Stimulated activated CD4-positive, alpha-beta T cell treated with anti-CD3 and anti-CD28 coated beads, Interleukin-12 subunit alpha, Interleukin-12 subunit beta, amount 100 ng/mL, for 48 hours (primary cell): ENCODE measurements at places on chromosomes 11 and 22.

- DNase-seq = no peak
Observed at GRCh38 chr11:70525466-70525865, 127.1 kb downstream of the CTTN start.

DNA sequence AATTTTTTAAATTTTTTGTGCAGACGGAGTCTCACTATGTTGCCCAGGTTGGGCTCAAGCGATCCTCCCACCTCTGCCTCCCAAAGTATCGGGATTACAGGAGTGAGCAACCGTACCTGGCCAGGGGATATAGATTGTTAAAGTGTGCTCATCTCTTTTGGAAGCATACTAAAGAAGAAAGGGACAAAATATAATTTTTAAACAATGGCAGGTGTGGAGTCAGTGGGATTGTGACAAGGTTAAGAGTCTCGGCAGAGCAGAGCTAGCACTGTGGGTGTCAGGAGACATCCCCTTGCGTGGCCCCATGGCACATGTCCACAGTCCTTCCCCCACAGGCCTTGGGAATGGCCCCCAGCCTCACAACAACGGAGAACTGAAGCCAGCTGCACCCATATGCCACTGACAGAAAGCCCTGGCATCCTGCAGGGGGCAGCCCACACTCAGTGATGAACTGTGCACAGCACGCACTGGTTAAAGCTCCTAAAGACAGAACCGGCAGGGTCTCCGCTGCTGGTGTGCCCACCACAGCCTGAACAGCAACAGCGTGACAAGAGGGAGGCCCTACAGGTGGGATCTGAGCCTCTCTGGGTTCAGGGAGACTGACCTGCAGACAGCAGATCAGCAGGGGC is 29.9 kb downstream of the SERPIND1 start:
- DNase-seq = no peak

DNA sequence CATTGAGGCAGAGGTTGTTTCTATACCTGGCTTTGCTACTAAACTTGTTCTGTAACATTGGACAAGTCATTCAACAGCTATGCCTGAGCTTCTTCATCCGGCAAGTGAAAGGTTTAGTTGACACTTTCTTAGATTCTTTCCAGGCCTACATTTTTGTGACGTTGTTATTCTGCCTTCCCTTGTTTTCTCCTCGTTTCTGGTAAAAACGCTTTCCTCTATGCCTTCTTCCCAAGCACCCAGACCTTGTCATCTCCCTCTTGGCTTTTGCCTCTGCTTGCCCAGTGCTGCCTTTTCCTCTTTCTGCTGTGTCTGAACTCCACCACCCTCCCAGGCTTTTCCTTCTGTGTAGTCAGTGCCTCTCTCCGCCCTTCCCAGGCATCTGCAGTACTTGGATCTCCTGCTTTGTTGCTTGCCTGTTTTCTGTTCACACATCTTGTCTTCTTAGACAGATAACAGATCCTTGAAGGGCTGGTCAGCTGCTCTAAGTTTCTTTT is 1.4 kb upstream of the AMOTL1 start:
- no peak for DNase-seq

GRCh38 chr11:112795142-112795815 is 165.9 kb upstream of the NCAM1 start:
- DNase-seq = peak; percentile 4

DNA sequence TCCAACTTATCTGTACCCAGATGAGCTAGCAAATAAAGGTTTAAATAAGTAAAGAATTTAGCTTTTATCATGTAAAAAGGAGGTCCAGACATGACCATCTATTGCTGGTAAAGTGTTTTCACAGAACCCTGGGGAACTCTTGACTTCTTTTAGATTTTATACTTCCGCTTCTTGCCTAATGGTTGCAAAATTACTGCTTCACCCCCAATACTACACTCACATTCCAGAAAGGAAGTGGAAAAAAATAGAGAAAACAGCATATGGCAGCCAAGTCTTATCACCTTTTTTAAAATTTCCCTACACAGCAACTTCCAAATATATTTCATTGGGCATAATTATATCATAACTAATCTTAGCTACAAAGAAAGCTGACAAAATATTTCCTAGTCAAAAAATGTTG is 12.1 kb downstream of the BBOX1 start:
- no peak for DNase-seq

DNA sequence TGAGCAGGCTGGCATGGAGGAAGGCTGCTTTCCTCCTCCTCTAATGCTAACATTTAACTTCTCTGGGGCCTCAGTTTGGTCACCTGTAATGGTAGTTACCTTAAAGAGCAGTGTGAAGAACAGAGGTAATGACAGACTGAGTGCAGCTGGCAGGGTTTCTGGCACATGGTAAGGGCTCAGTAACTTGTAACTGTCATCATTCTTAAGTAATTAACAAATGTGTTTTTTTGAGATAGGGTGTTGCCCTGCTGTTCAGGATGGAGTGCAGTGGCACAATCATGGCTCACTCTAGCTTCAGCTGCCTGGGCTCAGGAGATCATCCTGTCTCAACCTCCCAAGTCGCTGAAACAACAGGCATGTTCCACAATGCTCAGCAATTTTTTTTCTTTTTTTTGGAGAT is 242.0 kb upstream of the SYN3 start:
- no peak for DNase-seq

- no peak for DNase-seq
Observed at GRCh38 chr22:48575618-48576332, 1251.9 kb downstream of the BRD1 start.

GRCh38 chr22:49290711-49291110 is 537.0 kb downstream of the BRD1 start:
- no peak for DNase-seq
